ENCODE measurements at places on chromosomes 12 and 14.

DNA sequence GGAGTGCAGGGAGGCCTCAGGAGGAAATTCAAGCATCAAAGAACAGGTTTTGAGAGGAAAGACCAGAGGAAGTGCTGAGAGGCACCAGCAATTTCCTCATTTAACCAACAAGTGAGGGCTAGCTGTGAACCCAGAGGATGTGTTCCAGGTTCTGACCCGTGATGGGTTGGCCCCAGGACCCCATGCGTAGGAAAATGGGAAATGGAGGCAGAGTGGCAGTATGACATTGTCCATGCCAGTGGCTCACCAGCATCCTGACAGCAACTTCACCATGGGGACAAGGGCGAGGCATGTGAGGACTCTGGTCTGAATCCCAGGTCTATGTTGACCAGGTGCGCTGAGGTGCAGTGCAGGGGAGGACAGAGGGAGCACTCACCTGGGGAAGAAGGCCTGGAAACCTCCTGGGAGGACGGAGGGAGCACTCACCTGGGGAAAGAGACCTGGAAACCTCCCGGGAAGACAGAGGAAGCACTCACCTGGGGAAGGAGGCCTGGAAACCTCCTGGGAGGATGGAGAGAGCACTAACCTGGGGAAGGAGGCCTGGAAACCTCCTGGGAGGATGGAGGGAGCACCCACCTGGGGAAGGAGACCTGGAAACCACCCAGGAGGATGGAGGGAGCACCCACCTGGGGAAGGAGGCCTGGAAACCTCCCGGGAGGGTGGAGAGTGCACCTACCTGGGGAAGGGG is 6.7 kb upstream of the CACNA2D4 start:
- no peak for DNase-seq

DNA sequence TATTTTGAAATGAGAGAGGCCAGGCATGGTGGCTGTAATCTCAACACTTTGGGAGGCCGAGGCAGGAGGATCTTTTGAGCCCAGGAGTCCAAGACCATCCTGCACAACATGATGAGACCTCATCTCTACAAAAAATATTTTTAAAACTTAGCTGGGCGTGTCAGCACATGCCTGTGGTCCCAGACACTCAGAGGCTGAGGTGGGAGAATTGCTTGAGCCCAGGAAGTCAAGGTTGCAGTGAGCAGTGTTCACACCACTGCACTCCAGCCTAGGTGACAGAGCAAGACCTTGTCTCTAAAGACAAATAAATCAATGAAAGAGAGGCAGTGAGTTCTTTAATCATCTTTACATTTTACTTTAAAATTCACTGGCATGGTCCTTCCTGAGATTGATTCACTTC is 124.5 kb downstream of the DUSP6 start:
- no peak for DNase-seq

DNA sequence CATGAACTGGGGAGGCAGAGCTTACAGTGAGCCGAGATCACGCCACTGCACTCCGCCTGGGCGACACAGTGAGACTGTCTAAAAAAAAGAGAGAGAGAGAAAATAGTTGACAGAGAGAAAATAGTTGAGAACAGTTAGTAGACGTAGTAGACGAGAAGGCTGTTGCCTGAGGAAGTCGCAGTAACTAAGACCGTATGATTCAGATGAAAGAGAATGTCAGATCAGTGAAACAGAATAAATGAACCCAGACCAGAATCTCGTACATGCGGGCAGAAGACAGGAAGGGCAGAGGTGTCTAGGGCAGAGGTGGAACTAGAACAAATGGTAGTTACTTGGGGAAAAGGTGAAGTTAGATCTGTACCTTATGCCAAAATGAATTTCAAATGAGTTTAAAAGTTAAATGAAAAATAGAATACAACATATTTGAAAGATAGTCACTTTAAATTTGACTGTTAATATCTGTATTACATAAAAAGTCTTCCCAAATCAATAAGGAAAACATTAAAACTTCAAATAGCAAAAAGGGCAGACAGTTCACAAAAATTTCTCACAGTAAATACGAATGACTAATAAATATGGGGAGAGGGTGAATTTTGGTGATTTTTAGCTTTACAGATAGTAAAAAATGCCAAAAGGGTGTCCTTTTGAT is 17.7 kb downstream of the MDM2 start:
- no peak for DNase-seq

DNA sequence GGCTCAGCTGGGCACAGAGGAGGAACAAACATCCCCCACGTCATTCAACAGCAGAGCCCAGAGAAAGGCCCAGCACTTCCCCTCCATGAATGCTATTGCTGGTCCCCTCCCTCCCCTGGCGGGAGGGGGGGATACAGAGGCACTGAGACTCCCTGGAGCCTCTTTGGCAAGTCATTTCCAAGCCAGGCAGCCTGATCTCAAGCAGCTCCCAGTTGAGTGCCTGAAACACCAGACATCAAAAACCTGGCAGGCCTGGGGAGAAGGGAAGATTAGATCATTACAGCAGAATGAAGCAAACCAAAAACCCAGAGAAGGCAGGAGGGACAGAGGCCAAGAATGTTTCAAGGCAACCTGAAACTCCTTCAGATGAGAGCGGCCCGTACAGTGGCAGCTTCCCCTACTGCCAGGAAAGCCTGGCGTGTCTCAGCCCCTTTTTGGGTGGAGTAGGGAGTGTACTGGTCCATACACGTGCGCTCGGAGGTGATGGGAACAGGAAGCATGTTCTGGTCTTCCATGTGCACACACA is 92.1 kb downstream of the LRRC74A start:
- no peak for DNase-seq

- DNase-seq: no peak
Measured at GRCh38 chr12:51917041-51917590, 9.8 kb downstream of the ACVRL1 start.

- no peak for DNase-seq
Measured at GRCh38 chr12:93413064-93413463, 28.7 kb downstream of the UBE2N start.

GRCh38 chr12:20567413-20567812 is 127.7 kb upstream of the SLCO1C1 start:
- no peak for DNase-seq

- no peak for DNase-seq
Measured at GRCh38 chr14:81450100-81450531, 50.0 kb upstream of the STON2 start.

DNA sequence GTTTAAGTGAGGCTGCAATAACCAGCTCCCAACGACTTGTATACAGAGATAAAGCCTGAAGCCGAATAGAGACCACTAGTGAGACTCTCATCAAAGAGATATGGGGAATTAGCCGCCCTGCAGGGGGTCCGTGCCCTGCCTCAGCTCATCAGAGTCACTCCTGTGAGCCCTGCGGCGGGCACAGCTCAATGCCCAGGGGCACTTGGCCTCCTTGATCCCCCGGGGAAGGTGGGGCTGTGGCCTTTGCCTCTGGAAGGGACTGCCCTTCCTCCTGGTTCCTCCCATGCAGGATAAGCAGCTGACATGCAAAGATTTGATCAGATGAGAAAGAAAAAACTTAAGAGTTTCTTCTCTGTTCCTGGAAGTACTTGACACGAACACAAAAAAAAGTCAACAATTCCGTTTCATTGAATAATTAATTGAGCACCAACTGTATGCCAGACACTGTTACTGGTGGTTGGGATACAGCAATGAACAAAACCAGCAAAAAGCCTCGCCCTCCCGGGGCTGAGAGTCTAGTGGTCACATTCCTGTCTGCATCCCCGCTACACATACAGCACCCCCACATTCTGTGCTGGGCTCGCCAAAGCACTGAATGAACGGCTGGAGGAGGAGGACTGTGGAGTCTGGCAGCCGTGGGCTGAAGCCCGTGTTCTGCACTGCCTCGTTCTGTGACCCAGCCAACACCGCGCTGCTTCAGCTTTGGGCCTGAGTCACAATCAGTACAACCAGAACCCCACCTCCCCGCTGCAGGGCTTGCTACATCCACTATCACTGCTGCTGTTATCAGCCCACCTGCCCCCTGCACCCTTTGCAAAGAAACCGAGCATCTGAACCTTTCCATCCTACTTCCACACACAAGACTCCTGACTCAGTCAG is 10.3 kb downstream of the TTC7B start:
- no peak for DNase-seq

All from stimulated activated CD4-positive, alpha-beta T cell treated with anti-CD3 and anti-CD28 coated beads, TNF-alpha, amount 100 ng/mL, for 4 hours (primary cell).